ENCODE measurements at places on chromosomes 7 and 10.

GRCh38 chr7:150668472-150668911, 17.0 kb upstream of the GIMAP2 start:
- DNase-seq, result peak; percentile 95

- peak; percentile 42 for DNase-seq
Observed at GRCh38 chr10:102200751-102201640, 25.1 kb upstream of the ELOVL3 start.

- DNase-seq, result no peak
Observed at GRCh38 chr7:54485044-54485443, 57.1 kb upstream of the VSTM2A start.

DNA sequence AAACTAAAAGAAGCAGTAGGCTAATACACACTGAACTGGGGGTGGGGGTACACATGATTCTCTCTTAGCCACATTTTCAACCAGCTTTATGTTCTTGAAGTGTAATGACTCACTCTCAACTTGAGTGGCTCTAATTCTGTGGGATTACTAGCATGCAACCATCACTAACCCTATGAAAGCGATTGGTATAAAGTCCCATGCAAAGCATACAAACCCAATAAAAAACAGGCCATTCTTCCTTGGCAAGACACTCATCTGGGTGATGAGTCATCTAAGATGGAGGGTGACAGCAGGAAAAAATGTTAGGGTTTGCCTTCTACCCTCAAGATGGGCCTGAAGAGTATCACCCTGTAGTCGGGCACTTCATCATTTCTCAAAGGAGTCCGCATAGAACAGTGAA, 14.9 kb upstream of the PON3 start:
- no peak for DNase-seq

- peak; percentile 41 for DNase-seq
Observed at GRCh38 chr7:17530741-17531421, 232.4 kb downstream of the AHR start.

All from GM12865 (cell line).